Renal pelvis (tissue), 12 donors: ENCODE measurements at places on chromosomes 5 and 9.

DNA sequence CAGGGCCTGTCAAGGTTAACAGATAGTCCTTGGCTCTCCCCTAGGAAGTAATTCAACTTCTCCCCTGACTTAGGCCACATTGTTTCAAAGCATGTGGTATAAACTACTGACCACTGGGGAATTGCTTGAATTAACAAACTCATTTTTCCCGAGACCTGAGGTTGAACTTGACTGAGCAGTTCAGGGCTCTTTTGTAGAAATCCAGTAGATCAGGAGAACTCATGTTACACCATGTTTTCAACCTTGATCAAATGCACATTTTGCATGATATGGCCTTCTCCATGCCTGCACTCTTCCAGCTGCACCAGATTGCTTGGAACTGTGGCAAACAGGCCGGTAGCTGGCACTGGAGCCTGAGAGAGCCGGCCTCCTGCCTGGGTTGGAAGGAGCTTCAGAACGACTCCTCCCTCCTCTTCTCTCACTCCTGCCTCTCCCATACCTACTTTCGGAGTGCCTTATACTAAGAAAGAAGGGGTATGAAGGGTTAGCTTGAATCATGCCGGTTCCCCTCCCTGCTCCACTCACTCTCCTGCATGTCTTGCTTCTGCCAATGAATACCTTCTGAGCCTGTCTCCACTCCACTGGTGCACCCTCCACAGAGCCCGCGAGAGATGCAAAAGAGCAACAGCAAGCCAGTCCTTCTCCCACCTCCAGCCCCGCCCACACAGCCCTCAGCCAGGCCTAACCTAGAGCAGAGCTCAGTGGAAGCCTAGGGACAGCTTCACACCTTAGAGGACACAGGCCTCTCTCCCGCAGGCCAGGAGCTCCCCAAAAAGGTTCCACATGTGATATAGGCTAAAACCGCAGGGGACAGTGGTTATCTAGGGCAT, 159.4 kb downstream of the MACROH2A1 start:
- peak; percentile 54 for DNase-seq

GRCh38 chr5:16742938-16743337, 126.1 kb upstream of the RETREG1 start:
- DNase-seq = no peak

DNA sequence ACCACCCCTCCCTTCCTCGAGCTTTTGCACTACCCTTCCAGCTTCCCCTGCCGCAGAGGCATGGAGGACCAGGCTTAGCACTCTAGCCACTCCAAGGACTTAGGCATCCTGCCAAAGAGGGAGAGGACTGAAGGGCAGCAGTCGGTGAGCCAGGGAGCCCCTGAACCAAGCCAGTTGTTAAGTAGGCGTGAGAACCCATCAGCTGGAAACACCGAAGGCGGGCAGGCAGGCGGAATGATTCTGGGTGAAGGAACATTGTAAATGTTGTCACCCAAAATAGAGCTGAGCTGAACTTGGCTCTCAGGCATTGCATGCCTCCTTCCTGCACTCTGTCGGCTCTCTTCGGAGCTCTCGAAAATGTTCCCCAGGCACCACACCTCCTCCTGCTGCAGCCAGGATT, 42.8 kb downstream of the NRG2 start:
- no peak for DNase-seq

GRCh38 chr5:133371371-133372155, 240.8 kb downstream of the FSTL4 start:
- DNase-seq = no peak

GRCh38 chr9:92616199-92616641, 53.7 kb downstream of the IPPK start:
- no peak for DNase-seq

GRCh38 chr5:93705896-93706295, 35.5 kb downstream of the POU5F2 start:
- DNase-seq = no peak

- no peak for DNase-seq
Measured at GRCh38 chr9:104177003-104177611, 83.0 kb downstream of the SMC2 start.

GRCh38 chr9:112355427-112355897, 22.0 kb upstream of the PTBP3 start:
- no peak for DNase-seq

DNA sequence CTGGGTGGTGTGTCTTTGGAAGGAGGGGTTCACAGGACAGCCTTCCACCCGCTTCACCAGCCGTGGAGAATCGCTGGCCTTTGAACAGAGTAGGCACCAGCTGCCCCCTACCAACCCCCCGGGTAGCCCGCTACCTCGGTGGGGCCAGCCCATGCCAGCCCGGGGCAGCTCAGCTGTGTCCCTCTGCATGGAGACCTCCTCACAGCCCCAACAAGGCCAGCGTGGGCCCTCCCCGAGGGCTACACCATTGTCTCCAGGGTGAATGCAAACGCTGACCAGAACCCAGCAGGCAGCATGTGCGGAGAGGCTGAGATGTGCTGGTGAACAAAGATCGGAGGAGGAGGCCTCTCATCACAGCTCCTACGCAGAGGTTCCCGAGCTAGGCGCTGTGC, 51.9 kb downstream of the LMX1B start:
- no peak for DNase-seq

DNA sequence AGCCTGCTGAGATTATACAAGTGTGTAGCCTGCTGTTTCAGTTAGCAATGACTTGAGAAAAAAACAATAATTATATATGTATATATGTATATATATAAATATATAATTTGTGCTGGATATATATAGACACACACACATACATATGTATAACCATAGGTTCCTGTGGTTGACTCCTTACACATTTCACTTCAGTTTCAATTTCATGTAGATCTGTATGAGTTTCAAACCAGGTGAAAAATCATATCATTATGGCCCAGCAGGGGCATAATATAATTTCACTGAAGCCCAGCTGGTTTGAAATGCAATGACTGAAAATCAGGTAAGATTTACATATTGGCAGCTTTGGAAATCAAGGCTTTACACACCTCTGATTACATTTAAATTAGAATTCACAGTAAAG, 690.4 kb upstream of the CDH18 start:
- no peak for DNase-seq

DNA sequence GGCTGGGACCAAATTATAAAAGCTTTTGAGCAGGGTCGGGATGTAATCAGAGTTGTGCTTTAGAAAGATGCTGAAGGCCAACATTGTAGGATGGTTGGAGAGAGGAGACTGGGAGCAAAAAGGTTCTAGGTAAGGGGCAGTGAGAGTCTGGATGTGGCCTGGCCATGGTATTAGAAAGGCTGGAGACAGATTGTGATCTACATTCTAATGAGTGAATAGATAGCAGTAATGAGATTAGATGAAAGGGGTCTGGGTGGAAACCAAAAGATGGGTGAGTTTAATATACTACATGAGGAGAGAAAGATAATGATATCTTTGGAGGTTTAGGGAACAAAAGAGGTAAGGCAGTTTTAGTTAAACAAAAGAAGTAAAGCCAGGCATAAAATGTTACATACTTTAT, 88.8 kb upstream of the SH3GL2 start:
- DNase-seq = no peak

- DNase-seq = no peak
Measured at GRCh38 chr5:171288066-171288465, 21.0 kb upstream of the TLX3 start.

DNA sequence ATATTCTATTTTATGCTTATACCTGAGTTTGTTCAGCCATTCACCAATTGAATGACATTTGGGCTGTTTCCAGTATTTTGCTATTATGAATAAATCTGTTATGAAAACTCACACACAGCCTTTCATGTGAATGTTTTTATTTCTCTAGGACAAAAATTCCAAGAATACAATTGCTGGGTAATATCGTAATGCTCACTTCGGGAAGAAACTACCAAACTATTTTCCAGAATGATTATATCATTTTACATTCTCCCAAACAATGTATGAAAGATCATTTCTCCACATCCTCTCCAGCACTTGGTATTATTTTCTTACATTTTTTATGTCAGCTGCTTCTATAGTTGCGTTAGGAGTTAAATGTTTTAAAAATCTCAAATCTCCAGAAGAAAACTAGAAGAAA, 58.3 kb upstream of the LHFPL2 start:
- no peak for DNase-seq

DNA sequence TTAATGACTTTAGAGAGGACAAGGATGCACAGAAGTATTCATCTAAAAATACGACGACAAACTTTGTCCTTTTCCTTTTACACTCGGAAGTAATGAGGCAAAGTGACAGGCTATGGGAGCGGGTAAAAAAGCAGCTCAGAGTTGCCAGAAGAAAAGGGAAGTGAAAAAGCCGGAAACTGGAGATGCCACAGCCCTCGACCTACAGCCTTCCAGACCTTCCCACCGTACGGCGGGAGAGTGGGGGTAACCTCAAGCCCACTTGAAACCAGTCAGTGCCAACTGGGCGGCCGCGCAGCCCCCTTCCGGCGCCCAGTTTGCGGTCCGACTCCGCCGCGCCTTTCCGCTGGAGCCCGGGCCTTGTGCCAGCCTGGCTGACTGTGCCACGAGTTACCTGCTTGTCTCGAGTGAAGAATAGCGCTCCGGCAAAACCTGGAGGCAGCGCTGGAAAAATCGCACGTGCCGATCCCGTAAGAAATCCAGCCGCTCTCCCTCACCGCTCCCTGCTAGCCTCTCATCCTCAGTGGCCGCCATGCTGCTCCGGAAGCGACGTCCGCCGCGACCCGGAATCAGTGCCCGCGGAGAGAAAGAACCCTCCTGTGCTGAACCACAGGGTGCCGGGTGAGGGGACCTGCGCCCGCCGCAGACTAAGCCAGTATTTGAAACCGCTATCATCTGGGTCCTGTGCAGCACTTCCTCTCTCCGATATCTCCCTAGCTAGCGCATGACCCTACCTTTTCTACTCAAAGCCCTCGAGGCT, at the start of gene PGGT1B:
TSS of gene PGGT1B (minus strand) at position 557 of the 757 bp plus-strand sequence. CDS start at position 531, 26 bp downstream.
- peak; percentile 60 for DNase-seq

DNA sequence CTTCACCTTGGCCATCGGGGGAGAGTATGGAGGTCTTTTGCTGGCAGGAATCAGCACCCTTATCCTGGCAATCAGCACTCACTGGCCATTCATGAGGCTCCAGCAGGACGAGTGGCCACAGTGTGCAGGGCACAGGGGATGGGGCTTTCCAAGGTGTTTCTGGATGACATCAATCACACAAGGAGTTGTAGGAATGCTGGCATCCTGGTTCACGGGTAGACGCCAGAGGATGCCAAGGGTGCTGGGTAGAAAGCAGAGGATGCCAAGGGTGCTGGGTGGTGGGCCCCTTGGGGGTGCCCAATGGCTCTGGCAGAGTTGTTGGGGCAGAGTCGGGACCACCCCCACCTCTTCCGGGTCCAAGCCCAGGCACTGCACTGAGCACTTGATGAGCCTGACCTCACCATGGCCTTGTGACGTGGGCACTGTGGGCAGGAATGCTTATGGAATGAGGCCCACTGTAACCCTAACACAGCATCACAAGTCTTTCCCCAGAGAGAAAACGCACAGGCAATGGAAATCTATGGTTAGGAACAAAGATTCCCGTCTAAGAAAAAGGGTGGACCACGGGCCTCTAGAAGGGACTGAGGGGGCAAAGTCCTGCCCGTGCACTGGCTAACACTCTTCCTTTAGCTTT, 29.1 kb downstream of the CEL start:
- no peak for DNase-seq

- DNase-seq = no peak
Measured at GRCh38 chr5:138541511-138542179, 1.4 kb downstream of the ETF1 start.

DNA sequence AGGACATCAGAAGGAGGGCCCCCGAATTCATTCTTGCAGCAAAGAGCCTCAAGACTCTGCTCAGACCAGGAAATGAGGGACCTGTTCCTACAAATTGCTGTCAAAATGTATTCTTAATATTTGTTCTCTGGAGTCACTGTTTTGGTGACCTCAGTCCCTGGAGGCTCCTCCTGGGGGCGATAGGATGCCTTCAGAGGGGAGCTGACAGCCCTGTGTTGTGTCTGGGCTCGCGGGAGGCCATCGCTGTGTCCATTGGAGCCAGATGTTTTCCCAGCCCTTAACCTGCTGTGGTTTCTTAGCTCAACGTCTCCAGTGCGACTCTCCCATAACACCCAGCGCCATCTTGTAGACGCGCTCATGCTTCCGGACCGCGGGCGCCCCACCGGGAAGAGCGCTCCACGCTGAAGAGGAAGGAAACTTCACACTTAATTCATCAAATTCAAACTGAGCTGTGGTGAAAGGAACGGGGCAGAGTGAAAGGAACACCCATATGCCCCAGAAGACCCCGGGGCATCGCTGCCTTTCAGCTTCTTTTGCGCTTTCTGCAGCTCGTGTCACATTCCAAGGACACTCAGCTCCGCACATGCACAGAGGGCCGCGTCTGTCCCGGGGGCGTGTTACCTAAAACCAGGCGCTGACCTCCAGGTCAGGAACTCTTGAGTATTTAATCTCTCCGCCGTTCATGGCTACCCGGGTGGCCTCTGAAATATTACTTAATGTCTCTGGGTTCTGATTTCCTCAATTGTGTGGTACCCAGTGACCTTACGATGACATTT, 112.3 kb upstream of the GDNF start:
- DNase-seq = no peak

DNA sequence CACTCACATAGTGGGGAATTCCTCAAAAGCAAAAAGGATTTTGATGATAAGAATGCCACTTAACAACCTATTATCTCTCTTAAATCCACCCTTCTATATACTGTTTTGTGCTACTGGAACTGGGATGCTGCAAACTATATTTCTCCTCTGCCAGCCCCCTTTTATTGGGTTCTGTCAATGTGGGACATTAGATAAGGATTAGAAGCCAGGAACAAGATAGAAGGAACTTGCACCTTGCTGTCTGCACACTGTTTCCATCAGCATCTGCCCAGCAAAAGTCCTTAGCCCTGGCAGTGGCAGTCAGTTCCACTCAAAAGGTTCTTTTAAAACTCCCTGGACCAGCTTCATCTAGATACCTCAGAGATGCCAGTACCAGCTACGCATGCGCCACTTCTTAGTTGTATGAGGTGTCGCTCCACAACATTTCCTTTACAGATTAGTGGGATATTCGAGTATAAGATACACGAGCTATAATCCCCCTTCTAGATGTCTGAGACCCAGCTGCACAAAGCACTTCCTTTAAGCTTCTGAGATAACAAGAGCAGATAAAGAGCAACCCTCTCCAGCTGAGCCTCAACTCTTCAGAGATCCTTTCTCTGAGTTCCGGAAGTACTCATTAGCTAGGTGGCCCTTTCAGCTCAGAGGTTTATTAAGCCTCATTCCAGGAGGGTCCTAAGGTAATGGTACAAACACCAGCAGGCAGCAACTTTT, 45.3 kb downstream of the CERT1 start:
- DNase-seq = no peak

DNA sequence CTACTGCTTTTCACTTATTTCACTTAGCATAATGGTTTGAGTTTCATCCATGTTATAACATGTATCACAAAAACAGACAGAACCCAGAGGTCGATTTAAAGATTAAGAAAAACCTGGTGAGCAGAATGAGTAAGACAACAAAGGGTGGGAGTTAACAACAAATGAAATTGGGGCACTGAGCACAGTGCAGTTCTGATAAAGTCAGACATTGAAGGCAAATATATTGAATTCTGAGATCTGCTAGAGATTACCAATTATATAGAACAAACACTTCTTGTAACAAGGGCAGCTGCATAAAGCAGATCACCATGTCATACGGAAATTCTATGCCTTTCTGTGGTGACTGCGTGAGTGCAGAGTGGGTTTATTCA, 517.3 kb upstream of the RORB start:
- no peak for DNase-seq

GRCh38 chr5:90483206-90483605, 8.5 kb downstream of the POLR3G start:
- DNase-seq = no peak

GRCh38 chr5:429453-430188, 13.4 kb upstream of the EXOC3 start:
- DNase-seq = no peak

- DNase-seq = peak; percentile 78
Measured at GRCh38 chr5:132962429-132963021, 909 bp downstream of the AFF4 start.
